CD4-positive, alpha-beta T cell treated with Interferon alpha-2 for 1 hour (primary cell): ENCODE measurements at places on chromosomes 1 and 21.
A peak's percentile ranks its signal among the peaks of the same experiment; 100 is the strongest.

DNA sequence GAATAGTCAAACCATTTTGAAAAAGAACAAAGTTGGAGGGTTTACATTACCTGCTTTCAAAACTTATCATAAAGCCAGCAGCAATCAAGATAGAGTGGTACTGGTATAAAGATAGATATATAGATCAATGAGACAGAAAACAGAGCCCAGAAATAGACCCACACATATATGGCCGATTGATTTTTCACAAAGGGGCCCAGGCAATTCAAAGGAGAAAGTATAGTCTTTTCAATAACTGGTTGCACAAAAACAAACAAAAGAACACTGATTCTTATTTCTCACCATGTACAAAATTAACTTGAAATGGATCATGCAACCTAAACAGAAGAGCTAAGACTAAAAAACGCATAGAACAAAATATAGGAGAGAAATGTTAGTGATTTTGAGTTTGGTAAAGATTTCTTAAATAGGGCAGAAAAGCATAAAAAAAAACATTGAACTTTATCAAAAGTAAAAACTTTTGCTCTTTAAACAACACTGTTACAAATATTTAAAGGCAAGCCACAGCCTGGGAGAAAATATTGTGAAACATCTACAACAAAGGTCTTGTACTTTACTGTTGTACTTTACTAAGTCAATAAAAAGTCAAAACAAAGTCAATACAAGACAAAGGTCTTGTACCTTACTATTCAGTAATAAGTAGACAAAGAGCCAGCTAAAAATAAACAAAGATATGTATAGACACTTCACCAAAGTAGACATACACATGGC, 50.2 kb downstream of the ST3GAL3 start:
- no peak for DNase-seq

DNA sequence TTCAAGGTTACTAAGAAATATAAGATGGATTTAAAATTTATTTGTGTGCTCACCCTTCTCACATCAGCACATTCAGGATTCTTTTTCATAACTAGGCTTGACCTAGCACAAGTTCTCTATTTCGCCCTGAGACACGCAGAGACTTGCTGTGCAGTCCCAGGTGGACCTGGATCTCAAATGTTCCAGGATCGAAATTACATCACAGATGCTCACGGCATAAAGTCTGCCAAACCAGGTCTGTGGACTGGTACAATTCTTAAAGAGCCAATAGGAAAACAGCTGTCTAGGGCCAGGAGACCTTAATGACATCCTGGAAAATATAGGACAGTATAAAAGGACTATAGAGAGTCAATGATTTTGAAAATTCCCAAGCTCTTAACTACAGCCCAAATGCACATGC, 2.2 kb downstream of the PGBD5 start:
- no peak for DNase-seq

DNA sequence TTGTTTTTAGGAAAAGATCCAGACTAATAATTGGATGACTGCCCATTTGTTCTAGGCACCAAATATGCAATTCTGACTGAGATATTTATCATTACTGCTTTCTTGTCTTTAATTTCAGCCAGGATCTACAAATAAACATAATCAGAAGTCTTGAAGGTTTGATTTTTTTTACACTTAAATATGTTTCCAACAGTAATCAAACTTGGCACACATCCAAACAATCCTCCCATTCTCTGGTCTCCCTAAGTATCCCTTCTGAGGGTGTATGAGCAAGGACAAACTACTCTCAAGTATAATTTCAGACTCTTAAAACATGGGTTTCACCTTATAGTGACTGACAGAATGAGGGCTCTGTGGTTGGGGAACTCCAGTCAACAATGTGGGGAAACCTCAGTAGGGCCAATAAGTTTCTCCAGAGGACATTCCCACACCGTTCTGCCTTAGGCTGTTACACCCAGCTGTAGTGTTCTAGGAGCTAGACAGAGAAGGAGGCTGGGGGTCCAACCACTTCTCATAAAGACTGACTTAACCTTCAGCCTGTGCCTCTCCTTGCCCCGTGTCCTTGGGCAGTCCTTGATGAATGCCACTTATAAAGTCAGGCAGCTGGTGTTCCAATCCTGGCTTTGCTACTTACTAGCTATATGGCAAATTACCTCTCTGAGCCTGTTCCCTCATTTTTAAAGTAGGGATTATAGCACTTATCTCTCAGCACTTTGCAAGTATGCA, 1.5 kb upstream of the PALMD start:
- no peak for DNase-seq

- no peak for DNase-seq
Observed at GRCh38 chr1:206471415-206471801, 1.1 kb downstream of the IKBKE start.

GRCh38 chr1:154759793-154760192, 110.3 kb downstream of the KCNN3 start:
- DNase-seq, result no peak

DNA sequence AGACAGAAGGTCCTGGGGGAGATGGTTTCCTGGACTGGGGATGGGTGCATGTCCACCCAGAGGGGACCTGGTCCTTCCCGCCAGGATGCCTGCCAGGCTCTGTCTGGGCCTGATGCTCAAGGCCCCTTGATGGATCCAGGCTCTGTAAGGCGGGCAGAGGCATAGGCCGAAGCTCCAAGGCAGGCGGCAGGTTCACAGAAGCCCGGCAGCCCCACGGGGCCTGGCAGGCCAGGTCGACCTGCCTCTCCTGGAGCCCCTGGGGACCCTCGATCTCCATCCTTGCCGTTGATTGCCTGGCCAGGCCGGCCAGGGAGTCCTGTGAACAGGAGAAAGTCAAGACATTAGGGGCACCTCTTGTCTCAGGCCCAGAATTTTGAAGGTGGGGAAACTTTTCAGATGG, 16.0 kb downstream of the COL9A2 start:
- DNase-seq, result no peak

DNA sequence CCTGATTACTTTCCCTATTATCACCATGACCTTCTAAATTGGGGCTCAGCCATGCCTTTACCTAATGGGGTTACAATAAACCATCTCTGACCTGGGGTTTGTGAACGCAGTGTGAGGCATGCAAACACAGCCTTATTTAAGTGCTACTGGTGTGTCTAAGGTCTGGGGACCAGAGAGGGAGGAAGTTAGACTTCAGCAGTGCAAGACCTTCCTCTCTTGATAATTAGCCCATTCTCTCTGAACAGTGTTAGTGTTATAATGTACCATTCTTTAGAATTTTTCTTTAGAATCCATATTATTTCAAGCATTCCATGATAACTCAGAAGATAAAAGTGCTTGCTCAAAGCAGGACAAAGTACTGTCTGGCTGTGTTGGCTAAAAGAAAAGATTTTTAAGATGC, 10.5 kb upstream of the LRRC8D start:
- no peak for DNase-seq

- DNase-seq, result no peak
Observed at GRCh38 chr1:47971385-47972160, 25.6 kb downstream of the TRABD2B start.

GRCh38 chr1:240572328-240572727, 39.6 kb downstream of the GREM2 start:
- DNase-seq, result no peak

DNA sequence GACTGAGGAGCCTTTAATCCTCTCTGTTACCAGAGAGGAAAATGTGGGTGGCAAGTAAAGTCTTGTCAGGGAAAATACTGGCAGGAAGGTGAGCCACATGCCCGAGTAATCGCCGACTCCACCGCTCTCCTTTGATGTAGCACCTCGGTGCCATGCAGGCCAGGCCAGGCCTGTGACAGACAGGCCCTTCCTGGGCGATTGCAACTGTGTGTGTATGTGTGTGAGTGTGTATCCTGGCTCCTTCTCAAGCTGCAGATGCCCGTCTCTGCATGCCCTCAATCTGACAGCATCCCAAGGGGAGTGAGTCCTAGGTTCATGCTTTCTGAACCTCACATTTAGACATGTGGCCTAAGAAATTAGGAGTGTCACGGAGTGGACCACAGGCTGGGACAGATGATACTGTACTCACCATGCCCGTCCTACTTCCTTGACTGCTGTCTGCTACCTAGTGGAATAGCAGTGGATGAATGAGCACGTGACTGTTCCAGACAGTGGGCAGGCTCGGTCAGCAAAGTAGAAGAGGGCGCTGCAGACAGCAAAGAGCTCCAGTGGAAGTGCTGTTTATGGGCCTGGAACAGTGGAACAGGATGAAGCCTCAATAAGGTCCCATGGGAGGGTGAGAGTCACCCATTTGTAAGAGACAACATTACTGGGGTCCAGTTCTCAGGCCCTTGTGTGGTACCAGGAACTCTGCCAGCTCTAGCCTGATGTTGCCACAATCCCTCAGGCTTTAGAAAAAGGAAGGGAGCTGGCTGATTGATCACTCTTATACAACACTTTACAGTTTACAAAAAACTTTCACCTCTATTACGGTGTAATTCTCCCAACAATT, 25.3 kb downstream of the SERTAD4 start:
- no peak for DNase-seq

DNA sequence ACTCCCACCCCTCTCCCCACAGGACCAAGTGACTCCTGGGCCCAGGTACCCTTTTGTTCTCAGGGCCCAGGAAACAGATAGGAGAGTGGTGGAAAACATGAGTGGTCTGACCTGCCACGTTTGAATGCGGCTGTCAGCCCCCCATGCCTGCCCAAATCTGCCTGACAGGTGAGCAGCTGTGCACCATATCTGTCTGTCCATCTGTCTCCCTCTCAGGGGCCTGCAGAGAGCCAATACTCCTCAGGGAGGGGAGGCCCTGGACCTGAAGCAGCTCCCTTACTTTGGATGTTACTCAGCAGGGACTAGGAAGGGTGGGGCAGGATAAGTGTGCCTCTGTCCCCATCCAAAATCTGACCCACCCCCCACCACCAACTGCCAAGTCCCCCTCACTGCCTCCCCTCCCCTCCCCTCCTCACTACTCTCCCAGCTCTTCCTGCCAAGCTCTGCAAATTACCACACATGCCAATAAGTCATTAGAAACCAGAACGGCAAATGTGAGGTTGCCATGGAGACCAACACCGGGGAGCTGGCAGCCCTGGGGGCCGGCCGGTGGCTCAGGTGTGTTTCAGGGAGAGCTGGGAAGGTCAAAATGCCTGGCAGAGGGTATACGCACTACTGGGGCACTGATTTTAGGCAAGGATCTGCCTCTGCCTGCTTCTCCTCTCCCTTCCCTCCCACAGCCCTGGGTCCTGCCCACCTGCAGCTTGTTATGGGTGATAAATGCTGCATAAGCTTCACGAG, 11.5 kb downstream of the LRRN2 start:
- no peak for DNase-seq

- no peak for DNase-seq
Observed at GRCh38 chr1:40742363-40743061, 41.1 kb upstream of the KCNQ4 start.

GRCh38 chr1:64898107-64898861, 68.1 kb downstream of the JAK1 start:
- DNase-seq, result no peak

- DNase-seq, result peak; percentile 36
Observed at GRCh38 chr1:210332719-210333398, 4.2 kb downstream of the HHAT start.

GRCh38 chr1:9990944-9991343, 6.1 kb upstream of the RBP7 start:
- peak; percentile 6 for DNase-seq

DNA sequence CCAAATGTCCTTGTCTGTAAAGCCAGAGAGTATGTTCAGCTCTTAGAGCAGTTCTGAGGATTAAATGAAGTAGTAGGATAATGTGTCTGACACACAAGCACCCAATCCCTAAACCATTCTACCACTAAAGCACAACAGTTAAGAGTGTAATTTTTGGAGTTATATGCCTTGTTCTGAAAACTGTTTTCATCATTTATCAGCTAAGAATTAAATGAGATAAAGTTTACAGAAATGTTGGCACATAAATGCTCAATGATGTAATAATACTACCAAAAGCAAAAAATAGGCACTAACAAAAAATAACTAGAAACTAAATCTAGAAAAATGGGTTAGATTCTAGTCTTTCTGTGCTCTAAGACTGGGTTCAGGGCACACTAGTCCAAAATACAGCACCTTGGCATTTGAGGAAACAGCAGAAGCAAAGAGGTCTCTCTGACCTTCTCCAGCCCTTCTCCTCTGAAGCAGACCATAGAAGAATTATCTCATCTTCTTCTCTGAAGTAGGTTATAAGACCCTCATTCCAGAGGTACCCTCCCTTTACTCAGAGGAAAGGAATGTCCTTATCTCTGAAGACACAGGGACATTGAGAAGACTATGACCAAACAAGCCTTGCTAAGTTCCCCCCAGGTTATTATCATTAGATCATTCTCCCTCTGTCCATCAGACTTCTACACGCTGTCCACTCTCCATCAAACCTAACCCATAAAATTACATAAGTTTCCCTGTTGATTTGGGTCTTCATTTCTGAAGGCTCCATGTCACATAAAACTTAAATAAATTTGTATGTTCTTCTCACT, 20.6 kb downstream of the ABL2 start:
- no peak for DNase-seq

GRCh38 chr1:40626383-40626770, 39.1 kb downstream of the RIMS3 start:
- DNase-seq, result no peak

GRCh38 chr1:29944253-29944905, 708.1 kb downstream of the PTPRU start:
- DNase-seq, result no peak

GRCh38 chr1:192140382-192140781, 17.9 kb upstream of the RGS18 start:
- DNase-seq, result no peak

DNA sequence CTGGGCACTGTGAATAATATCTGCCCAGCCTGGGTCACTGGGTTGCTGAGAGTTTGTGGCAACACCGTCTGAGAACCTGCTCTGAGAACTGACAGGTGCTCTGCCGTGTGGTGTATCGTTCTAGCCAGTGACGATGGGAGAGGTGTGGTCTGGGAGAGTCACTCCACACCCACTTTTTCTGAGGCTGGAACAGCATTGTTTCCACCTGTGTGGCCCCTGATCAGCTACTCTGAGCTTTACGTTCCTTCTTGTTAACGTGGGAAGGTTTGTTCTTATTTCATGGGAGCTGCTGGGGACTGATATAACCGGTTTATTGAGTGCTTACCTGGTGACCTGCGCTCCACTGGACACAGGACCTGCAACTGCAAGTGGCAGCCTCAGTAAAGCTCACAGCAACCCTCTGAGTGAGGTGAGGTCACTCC, 34.8 kb upstream of the TENT5C start:
- DNase-seq, result no peak

- DNase-seq, result no peak
Observed at GRCh38 chr1:210482945-210483617, 154.4 kb downstream of the HHAT start.

DNA sequence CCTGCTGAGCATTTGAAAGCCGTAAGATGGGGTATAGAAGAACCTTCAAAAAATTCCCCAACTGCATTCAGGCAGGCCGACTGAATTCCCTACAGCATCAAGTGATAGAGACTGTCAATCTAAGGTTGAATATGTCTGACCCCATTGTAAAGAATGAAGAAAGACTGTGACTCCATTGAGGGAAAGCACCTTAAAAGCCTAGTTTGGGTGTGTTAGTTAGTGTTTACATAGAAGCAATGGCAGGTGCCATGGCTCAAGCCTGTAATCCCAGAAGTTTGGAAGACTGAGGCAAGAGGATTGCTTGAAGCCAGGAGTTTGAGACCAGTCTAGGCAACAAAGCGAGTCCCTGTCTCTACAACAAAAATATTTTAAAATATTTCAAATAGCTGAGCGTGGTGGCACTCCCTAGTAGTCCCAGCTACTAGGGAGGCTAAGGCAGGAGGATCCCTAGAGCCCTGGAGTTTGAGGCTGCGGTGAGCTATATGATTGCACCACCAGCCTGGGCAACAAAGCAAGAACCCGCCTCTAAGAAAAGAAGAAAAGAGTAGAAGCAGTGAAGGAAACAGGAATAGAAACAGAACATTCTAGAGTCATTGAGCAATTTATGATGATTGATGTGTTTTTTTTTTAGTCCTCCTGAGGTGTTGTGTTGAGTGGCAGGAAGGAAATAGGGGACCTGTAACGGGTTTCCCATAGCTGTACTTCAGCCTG, 15.4 kb downstream of the POLR3GL start:
- DNase-seq, result peak; percentile 70
